ENCODE measurements at places on chromosomes 4 and X.

DNA sequence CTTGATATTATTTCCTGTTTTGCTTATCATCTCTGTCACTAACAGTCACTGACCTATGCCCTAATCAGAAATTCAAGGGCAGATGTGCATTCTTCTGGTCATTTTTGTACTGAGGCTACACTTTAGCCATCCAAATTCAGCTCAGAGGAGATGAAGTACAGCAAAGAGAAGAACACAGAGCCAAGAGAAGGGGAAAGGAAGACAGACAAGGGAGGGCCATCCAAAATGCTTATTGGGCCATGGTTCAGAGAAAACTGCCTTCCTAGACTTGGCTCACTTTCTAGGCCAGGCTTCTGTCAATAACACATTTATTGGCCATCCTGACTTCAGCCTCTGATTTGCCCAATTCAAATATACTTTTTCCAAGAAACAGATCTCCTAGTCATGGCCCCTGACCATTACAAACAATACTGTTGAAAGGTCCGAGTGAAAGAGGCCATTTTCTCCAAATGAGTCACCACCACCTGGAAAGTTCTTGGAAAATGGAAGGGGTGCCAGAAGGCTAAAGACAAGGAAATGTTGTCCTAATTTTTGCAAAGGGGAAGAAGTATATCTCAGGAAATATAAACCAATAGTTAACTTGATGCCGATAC lies 56.4 kb downstream of the DCX start:
- DNase-seq, result no peak

- DNase-seq, result no peak
These were observed 108.2 kb upstream of the BMPR1B start for GRCh38 chr4:94649381-94650133.

DNA sequence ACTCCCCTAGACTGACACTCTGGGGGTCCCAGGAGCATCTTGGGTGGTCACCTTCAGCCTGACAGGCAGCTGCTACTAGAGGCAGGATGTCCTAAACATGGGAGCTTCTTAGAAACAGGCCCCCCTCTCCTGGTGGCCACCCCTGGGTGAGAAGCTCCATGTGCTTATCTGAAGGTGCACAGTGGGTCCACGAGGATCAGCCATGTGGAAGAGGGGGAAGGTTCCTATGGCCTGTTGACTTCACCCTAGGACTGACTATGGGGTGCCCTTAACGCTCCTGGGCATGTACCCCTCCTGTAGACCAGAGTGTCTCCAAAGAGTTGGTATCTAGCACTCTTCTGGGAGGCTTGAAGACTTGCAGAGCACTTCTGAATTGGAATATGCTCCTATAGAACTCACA lies 22.9 kb upstream of the WDR1 start:
- no peak for DNase-seq

GRCh38 chr4:184357772-184358171 lies 116.6 kb downstream of the IRF2 start:
- DNase-seq, result no peak

DNA sequence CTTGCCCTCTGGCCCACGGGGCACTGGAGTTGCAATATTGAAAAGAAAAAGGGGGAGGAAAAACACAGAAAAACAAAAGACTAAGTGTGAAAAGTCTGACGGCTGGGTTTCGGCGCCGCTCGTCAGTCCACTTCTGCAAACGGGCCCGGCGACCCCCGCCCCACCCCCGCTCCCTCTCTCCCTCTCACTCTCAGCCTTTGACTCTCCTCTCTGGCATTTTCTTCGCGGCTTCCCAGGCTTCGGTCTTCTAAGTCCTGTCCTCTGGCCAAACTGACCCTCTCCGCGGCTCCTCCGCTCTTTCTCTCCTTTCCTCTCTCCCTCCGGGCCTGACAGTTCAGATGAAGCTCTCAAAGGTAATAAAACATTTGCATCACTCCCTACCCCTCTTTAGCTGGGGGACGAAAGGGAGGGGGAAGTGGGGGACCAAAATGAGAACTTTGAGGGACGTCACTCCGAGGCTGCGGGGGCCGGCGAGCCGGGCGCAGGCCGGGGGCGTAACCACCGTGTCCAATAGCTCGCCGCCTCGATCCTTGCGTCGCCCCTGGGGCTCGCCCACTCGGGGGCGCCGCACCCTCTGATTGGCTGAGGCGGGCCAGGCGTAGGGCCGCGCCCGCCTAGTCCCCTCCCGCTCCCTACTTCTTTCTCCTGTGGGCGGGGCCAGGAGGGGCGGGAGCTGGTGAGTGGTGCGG lies at the start of gene NKX6-1:
TSS of gene NKX6-1 (minus strand) at position 358 of the 689 bp plus-strand sequence. CDS start 1,064 bp downstream, outside the sequence.
- peak; percentile 86 for DNase-seq

DNA sequence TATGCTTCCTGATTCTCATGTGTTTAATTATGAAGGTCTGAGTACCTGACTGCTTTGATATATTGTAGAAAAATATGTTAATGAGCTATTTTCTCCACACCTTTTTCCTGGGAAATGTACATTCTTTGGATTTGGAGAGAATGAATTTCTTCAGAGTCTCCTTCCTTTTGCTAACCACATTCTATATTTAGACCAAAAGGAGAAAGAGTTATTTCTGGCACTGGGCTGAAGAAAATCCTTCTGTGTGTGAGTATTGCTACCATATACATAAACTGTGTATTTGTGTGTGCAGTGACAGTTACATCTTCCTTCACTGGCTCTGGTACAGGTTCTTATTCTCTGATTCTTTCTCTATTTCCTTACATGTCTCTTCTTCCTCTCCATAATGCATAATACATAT lies 44.5 kb upstream of the PGRMC2 start:
- DNase-seq, result peak; percentile 18

GRCh38 chr4:173405840-173406606 lies 7.1 kb upstream of the SCRG1 start:
- no peak for DNase-seq

DNA sequence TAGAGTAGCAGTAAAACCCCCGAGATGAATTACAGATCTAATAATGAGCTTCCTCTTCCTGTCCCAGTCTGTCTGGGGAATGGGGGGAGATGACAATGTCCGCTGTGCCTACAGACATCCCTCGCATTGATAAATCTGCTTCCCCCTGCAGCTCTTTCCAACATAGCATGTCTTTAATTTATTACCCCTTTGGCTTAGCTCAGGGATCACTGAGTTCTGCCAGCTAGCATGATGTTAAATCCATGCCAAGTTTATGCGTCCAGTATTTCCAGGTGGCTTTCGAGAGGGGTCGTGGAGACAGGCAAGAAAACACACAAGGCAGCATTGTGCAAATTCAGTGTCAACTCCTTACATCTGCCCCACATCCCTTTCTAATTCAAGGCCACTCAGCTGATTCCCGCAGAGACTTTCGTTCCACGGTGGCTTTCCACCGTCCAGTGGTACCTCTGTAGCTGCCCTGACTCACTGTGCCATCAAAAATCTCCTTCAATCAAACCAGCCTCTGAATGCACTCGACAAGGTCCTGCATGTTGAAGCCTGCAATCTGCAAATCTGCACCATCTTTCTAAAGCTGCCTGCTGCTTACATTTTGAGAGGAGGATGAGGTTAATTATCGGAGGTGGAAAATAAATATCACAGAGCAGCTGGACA lies 75.1 kb downstream of the MXRA5 start:
- DNase-seq, result no peak

DNA sequence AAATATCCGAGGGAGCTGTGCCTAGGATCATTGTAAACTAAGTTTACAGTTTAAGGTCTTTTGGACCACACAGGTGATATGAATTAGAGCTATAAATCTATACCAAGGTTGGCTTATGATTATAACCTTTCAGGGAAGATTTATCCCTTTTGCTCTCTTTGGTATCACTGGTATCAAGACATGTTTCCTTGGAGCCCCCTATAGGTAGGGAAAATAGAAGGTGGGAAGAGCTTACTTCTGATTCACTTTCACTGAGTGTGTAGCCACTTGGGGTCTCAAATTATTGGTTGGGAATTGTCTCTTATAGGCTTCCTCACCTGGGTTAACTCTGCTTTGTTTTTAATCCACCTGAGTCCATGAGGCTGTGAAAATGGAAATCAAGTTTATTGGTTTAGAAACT lies 262.1 kb upstream of the NR3C2 start:
- no peak for DNase-seq

- no peak for DNase-seq
These were observed 65.5 kb downstream of the HAND2 start for GRCh38 chr4:173464481-173464880.

GRCh38 chrX:18377796-18378195 lies 23.3 kb upstream of the SCML2 start:
- DNase-seq, result peak; percentile 24

DNA sequence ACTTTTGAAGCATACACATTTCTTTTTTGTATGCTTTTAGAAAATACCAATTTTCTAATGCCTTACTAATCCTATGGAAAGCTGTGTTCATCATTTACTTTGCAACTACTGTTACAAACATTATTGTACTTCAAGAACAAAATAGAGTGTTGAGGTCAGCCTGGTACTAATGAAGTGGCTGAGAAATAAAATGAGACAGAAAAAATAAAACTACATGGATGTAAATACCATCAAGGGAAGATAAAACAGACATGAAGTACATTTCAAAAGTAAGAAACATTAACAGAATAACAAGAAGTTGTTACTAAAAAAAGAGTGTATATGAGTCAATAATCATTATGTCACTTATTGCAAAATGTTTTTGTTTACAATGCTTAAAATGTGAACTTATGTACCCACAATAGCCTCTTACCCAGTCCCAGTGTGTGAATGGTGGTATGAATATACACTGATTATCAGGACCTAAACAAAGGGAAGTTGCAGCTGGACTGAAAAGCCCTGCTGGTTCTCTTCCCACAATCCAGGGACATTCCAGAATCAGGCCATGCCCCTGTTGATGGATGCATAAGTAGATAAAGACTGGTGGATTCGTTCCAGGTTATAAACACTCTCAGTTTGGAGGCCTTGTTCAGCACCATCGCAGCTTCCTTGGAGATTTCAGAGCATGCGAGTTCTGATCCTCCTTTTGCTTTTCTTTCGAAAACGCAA lies 2.4 kb upstream of the CSN3 start:
- no peak for DNase-seq

DNA sequence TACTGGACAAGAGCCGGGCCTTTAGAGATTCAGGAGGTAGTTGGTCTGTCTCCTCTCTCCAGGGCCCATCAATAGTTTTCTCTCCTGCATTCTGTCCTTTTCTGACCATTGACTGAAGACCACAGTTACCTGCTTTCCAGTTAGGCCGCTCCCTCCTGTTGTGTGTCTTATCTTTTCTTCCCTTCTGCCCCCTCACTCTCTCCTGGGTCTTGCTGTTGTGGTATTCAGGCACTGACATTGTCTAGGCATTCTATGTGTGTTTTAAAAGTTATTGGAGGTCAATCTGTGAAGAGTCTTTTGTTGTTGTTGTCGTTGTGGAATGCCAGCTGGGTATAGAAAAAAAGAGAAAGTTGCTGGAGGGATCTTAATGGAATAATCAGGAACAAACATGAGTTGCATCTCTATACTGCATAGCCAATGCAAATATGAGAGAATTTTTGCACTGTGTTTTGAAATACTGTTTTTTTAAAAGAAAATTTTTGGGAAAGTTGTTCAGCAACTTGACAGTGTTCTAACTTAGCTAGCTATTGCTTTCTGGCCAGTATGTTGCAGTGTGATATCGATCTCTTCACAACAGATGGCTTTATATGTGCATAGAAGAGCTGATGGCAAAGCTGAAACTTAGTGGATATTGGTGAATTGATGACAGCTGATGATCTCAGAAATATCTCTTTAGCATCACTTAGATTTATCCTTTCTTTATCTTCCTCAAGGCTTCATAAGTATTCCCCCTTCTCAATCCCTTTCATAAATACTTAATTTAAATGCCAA lies 240.7 kb downstream of the C4orf33 start:
- DNase-seq, result no peak

DNA sequence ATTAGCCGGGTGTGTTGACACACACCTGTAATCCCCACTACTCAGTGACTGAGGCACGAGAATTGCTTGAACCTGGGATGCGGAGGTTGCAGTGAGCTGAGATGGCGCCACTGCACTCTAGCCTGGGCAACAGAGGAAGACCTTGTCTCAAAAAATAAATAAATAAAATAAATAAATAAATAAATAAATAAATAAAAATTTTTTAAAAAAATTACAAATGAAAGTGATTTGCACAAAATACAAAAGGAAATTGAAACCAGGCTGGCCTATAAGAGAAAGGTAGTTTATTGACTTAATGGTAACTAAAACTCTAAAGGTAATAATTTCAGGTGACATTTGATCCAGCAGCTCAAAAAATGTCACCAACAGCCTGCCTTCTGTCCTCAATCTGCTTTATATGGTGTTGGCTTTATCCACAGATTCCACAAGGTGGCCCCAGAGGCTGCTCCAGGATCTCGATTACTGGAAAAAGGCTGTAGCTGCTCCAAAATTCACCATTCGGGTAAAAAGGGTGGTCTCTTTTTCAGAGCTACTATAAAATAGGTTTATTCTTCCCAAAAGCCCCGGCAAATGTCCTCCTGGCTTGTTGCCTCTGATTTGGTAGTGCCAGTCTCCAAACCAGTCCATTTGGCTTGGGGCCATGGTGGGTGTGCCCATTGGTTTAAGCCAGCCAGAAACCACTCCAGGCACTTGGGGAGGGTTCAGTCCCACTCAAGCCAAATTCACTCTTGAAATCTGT lies 61.4 kb upstream of the TRIM2 start:
- peak; percentile 79 for DNase-seq

- no peak for DNase-seq
These were observed 200.9 kb downstream of the DHRSX start for GRCh38 chrX:2299871-2300270.

GRCh38 chr4:8709729-8710360 lies 117.3 kb downstream of the CPZ start:
- DNase-seq, result no peak

GRCh38 chrX:31603411-31604120 lies 531.7 kb upstream of the FTHL17 start:
- DNase-seq, result peak; percentile 7

DNA sequence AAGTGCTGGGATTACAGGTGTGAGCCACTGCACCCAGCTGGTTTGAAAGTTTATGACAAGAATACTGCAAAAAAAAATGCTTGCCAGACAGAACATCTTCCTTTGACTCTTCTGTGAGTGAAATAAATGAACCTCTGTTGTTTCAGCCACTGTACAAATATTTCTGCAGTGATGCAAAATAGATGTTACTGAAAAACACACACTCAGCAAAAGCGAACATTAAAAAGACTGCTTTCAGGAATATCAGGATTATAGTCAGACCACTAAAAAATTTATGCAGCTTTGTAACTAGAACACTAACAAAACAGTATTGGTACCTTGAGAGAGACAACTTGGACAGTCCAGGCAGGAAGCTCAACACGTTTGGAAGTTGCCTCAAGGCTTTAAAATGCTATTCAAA lies 16.9 kb upstream of the SEPSECS start:
- DNase-seq, result no peak

GRCh38 chrX:44344194-44344593 lies 722 bp upstream of the EFHC2 start:
- peak; percentile 4 for DNase-seq

DNA sequence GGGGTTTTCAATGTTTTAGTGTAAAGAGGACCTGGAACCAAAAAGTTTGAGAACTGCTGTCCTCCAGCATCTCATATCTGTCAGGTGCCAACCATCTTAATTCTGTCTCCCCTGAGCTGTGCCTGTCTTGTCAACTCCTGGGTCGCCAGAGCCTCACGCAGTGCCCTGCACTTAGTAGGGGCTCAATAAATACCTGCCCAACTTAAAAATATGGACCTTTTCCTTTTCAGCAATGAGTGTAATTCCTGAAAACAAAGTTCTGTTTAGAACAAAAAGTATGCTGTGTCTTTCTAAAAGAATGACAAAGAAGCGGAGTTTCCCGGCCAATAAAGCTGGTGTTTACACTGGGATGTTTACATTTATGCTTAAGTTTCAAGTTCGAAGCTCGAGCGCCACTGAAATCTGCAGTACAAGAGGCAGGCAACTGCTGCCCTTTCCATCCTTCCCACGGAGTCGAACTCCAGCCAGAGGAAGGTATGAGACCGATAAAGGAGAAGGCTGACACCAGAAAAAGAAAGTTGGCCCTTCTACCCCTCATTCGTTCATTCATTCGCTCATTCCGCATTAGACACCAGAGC lies 1.1 kb upstream of the HTATSF1 start:
- no peak for DNase-seq

All from AG20443 (cell line).